Substantia nigra (tissue), 51 donors: ENCODE measurements at places on chromosomes 11 and 22.

GRCh38 chr11:2541881-2542361 is 97.1 kb downstream of the KCNQ1 start:
- no peak for DNase-seq

- no peak for DNase-seq
These were observed 6.6 kb upstream of the POU2AF3 start for GRCh38 chr11:111291764-111292163.

GRCh38 chr22:23272834-23273233 is 92.5 kb downstream of the BCR start:
- DNase-seq, result no peak

- no peak for DNase-seq
These were observed 304.0 kb upstream of the NARS2 start for GRCh38 chr11:78878631-78879030.

DNA sequence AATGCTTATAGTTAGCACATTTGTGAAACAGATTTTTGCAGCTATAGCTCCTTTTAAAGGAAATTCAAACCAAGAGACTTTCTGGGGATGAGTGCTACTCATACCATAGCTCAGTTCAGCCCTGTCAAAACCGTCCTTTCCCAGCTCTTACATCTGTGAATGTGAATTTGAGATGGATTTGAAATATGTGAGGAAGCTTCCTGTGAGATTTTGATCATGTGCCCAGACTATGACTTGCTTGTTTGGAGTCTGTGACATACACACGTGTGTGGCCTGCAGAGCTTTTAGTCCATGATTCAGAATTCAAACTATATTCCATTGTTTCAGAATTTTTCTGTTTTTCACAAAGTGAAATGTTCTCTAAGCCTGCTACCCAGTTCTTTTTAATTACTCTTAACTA is 4.4 kb upstream of the MMP1 start:
- DNase-seq, result no peak

DNA sequence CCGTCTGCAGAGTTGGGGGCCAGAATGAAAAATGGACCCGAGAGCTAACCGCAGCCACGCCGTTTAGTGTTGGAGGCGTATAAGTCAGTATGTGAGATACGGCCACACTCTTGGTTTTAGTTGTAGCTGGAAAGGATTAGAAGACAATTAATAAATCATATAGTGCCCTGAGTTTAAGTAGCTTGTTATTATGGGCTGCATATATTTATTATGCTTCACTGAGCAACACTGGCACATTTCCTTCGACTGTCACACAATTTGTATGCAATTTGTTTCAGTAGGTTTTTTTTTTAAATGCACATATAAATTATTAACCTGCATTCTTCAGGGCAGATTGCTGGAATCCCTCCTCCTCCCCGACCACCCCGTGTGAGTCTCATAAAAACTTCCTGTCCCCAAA is 56.9 kb downstream of the PKNOX2 start:
- DNase-seq, result no peak
